ENCODE measurements at places on chromosomes 2 and 18. TPM values are rescaled to one million over a fixed set of nuclear protein-coding genes. Genes with fewer than 3 reads are reported as not detected.

The RAB17 gene
- total RNA-seq = 4.5 TPM

The AMER3 gene
- total RNA-seq = not detected

GRCh38 chr18:46488471-46489213 is 168.4 kb downstream of the LOXHD1 start:
- DNase-seq = no peak

GRCh38 chr2:79039944-79040343 is 14.4 kb downstream of the REG3G start:
- no peak for DNase-seq

The C2orf66 gene
- not detected for total RNA-seq

GRCh38 chr2:190674966-190675650 is 26.2 kb downstream of the NAB1 start:
- DNase-seq = no peak

The CACNB4 gene
- 0.25 TPM for total RNA-seq

DNA sequence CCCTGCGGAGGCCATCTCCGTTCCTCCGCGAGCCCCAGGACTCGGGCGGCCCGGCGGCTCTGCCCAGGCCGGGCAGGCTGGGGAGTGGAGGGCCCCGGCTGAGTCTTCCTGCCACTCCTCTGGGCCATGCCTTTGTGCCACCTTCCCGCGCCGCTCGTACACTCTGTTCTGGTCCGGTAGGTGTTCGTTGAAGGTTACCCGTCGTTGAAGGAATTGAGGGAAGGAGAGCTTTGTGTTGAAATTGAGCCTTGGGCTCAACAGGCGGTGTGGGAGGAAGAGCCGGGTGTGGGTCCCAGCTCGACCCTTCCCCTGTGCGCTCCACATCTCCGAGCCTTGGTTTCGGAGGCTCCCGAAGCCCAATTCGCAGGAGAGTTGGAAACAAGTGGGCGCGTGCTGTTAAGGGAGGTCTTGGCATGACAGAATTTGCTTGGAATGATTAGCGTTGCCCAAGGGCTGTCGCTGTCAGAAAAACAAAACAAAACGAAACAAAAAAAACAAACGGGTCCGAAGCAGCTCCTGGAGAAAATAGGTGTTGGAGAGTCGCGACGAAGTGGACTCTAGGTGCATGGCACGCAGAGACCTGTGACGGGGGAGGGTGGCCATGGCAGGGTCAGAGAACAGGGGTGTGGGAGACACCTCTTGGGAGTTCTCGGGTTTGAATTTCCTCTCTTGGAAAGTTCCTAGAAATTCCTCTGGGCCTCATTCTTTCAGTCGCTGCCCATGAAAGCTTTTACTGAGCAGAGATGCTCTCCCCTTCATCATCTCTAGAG is 1.2 kb upstream of the MZT2A start:
- no peak for DNase-seq

The ANKRD62 gene
- not detected for total RNA-seq

- no peak for DNase-seq
Measured at GRCh38 chr2:230861552-230862255, 3.0 kb upstream of the ITM2C start.

GRCh38 chr2:236536727-236537398 is 32.8 kb upstream of the ACKR3 start:
- DNase-seq = no peak

DNA sequence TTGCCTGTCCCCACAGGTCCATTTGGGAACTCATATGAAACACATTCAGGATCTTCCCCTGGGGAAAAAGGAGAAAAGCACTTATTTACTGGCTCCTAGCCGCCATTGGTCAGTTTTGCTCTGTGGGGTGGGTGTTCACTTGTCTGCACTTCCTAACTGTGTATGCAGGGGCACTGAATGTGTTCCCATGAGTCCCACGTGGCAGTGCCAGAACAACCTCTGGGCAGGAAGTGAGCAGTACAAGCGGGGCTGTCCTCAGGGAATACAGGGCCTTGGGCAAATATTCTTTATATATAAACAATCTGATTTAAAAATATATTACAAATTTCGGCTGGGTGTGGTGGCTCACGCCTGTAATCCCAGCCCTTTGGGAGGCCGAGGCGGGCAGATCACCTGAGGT is 21.8 kb upstream of the CTIF start:
- DNase-seq = no peak

DNA sequence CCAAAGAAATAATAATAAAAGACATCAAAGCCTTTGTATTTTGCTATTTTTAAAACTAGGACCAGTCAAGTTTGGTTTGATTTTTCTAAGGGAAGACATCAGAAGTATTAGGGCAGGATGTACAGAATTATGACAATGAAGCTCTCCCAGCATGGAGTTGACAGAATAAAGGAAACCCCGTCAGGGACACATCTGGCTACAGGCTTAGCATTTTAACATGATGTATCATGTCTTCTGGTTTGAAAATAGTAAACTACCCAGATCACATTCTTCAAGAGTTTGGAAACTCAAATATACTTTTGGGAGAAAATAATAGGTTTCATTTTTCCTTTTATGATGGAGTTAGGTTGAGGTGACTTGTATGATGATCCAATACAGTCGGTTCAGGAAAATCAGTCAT is 552.0 kb upstream of the CDH2 start:
- DNase-seq = no peak

- no peak for DNase-seq
Measured at GRCh38 chr2:168373468-168373867, 82.6 kb upstream of the CERS6 start.

DNA sequence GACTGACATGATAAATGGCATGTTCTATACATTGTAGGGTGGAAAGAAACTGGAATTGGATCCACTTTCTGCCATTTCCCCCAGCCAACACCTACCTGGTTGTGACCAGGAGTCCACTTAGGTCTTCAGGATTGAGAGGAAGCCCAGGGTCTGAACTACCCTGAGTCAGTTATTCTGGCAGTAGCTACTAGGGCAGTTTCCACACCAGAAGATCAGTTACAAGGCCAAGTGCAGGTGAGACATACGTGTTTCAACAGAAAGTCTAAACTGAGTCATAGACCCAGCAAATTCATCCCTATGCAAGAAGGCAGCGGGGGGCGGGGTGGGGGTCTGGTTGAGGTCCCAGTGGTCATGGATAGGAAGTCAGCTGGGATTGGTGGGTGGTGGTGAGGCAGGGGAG is 21.9 kb downstream of the ANTXR1 start:
- no peak for DNase-seq

DNA sequence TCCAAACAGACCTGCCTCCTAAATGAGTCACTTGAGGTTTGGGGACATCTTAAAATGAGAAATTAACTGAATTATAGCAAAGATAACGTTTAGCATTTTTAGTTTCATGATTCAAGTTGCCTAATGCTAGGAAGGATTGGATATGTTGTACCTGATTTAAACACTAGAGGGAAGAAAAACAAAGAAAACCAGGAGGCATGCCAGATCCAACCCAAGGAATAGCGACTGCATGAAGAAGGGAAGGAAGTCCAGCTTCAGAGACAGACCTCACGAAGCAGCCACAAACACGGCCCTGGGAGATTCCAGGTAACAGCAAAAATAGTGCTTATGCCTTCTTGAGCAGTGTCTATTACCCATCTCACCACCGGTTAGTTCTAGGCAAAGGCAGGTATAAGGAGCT is 499.9 kb upstream of the SPHKAP start:
- no peak for DNase-seq

The TIA1 gene
- total RNA-seq = 45.1 TPM

The GPR45 gene
- not detected for total RNA-seq

- DNase-seq = no peak
Measured at GRCh38 chr2:217662984-217663602, 339.7 kb downstream of the TNS1 start.

DNA sequence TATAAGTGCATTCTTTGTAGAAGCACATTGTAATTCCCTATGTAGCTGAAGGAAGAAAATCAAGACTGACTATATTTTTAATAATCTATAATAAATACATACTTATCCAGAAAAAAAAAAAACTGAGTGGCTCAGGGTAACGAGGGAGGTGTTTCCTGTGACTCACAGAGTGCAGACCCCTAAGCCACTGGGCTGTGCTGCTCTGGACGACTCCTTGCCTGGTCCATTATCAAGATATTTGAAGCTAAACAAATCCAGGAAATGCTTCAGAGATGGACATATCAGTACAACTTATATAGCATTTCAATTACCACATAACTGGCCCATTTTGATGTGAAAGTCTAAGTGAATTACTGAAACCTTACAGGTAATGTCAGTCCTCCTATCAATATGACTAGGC is 80.6 kb downstream of the PIGN start:
- DNase-seq = no peak

- DNase-seq = peak; percentile 16
Measured at GRCh38 chr2:113818382-113818951, 62.0 kb upstream of the SLC35F5 start.

GRCh38 chr2:118249531-118249930 is 161.3 kb downstream of the INSIG2 start:
- DNase-seq = no peak

DNA sequence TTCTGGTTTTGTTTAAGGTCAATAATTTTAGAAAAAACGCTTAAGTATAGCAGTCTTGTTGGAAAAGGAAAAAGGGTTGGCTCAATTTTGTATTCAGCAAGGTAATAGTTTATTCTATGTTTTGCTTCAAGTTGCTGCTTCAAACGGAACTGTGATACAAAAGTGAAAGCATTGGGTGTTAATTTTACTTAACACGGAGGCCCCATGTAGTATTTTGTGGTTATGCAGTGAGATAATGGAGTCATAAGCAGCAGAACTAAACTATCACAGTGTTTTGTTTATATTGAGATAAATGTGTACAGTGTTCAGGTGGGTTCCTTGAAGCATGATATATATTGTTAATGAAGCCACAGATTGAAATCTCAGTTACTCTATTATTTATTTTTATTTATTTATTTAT is 67.0 kb upstream of the LYPD6B start:
- no peak for DNase-seq

DNA sequence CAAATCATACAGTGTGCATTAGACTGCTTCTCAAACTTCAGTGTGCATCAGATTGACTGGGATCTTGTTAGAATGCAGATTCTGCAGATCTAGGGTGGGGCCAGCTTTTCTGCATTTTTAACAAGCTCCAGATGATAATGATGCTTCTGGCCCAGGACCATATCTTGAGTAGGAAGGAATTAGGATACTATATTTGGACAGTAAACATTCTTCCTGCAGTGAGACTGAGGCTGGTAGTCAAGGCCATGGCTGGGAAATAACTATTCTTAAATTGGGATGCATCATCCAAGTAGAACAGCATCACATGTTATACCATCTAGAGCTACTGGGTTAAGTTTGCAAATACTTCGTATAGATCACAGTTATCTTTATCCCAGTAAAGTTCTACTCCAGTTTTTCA is 28.4 kb upstream of the ARMC9 start:
- DNase-seq = no peak

DNA sequence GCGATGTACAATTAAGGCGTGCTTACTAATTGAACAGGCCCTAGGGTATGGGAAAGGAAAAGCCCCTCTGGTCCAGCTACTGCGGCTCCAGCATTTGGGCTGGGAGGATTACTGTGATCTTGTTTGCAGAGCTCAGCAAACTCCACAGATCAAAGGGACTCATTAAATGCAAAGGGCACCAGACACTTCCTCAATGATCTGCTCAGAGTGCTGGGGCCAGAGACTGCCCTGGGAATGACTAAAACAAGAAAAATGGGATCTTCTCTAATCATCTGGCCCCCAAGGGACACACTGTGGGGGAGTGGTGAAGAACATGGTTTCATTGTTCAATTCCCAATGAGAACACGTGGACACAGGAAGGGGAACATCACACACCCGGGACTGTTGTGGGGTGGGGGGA is 85.0 kb downstream of the MARCHF4 start:
- DNase-seq = no peak

The RGPD3 gene
- total RNA-seq = not detected

GRCh38 chr18:711310-711656 is 1.1 kb downstream of the ENOSF1 start:
- no peak for DNase-seq

The KCNJ3 gene
- 4.2 TPM for total RNA-seq

DNA sequence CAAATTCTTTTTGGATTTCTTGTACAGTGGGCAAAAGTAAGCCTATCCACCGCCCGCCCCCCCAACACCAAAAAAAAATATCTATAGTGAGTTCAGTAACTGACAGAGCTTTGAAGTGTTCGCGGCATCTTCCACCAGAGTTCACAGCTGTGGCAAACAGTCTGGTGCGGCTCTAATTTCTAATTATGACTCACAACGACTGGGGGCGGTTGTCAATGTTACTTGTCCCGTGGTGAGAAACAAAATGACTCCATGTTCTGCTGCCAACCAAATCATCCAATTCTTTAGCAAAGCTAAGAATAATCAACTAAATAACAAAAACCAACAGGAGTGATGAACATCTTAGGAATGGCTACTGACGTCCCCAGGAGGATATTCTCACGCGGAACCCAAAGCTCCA is 392.5 kb upstream of the SALL3 start:
- no peak for DNase-seq

GRCh38 chr2:189022053-189022481 is 47.9 kb downstream of the COL3A1 start:
- no peak for DNase-seq

- DNase-seq = peak; percentile 45
Measured at GRCh38 chr2:62304429-62305417, 108.8 kb downstream of the B3GNT2 start.

The RGPD4 gene
- total RNA-seq = not detected

DNA sequence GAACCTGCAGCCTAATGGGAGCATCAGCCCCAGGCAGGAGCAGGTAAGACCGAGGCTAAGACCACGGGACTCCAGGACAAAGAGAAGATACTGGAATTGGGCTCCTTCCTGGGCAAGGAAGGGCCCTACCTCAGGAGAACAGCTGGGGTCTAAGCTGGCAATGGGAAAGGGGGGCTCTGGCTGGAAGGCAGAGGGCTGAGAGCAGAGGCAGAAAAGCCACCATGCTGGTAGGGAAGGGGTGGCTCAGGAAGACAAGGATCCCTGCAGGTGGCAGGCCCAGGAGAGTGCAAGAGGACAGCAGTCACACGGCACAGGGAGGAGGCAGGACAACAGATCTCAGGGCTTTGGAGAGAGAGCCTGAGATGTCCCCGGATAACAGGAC is 203.5 kb downstream of the NDUFA10 start:
- no peak for DNase-seq

- DNase-seq = no peak
Measured at GRCh38 chr2:177603181-177603580, 210.6 kb downstream of the AGPS start.

The C1GALT1C1L gene
- 1.2 TPM for total RNA-seq

GRCh38 chr2:43276962-43277391 is 50.6 kb upstream of the ZFP36L2 start:
- peak; percentile 25 for DNase-seq

- no peak for DNase-seq
Measured at GRCh38 chr2:166240387-166241313, 112.8 kb upstream of the SCN1A start.

- no peak for DNase-seq
Measured at GRCh38 chr2:146721486-146721885, 1123.3 kb upstream of the ACVR2A start.

The IGFBP2 gene
- total RNA-seq = 136 TPM

The PJVK gene
- 0.91 TPM for total RNA-seq

- no peak for DNase-seq
Measured at GRCh38 chr18:66872277-66872676, 268.4 kb upstream of the CDH19 start.

- DNase-seq = no peak
Measured at GRCh38 chr2:225276207-225276606, 123.3 kb upstream of the NYAP2 start.

GRCh38 chr2:163469561-163469962 is 266.2 kb downstream of the FIGN start:
- no peak for DNase-seq

- no peak for DNase-seq
Measured at GRCh38 chr2:36245651-36246050, 109.9 kb upstream of the CRIM1 start.
